ENCODE measurements at places on chromosomes 6 and 20. TPM values are rescaled to one million over a fixed set of nuclear protein-coding genes. Genes with fewer than 3 reads are reported as not detected.

Gene TP53TG5
- not detected for total RNA-seq

Gene PCSK2
- 19.2 TPM for total RNA-seq

Gene SEL1L2
- total RNA-seq, result not detected

Gene BANF2
- total RNA-seq, result not detected

All from upper lobe of left lung (tissue), 6 donors.